ENCODE measurements at places on chromosomes 4 and X.

GRCh38 chr4:100017637-100018310, 67.7 kb upstream of the H2AZ1 start:
- DNase-seq = no peak

- no peak for DNase-seq
These were observed 210.0 kb downstream of the HS3ST1 start for GRCh38 chr4:11218692-11219091.

GRCh38 chrX:31178064-31178768, 106.4 kb upstream of the FTHL17 start:
- DNase-seq = no peak

DNA sequence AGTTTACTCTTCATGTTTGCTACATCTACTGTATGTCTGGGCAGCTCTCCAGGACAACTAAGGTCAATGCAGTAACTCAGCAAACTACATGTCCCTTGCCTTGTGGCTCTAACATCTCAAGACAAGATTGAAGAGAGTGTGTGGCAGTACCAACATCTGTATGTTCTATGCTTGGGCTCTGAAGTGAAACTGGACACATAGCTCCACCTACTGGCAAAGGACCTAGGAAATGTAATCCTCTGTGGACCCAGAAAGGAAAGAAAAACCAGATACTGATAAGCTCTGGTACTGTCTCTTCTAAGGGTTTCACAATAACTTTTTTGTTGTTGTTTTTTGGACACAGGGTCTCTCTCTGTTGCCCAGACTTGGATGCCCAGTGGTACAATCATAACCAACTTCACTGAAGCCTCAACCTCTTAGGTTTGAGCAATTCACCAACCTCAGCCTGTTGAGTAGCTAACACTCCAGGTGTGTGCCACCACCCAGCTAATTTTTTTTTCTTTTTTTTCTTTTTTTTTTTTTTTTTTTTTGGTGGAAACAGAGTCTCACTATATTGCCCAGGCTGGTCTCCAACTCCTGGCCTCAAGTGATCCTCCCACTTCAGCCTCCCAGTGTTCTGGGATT, 64.1 kb downstream of the QDPR start:
- DNase-seq = peak; percentile 7

- DNase-seq = no peak
These were observed 48.1 kb upstream of the ENPP6 start for GRCh38 chr4:184265546-184266351.

GRCh38 chrX:15242899-15243555, 26.9 kb downstream of the ASB9 start:
- DNase-seq = no peak

DNA sequence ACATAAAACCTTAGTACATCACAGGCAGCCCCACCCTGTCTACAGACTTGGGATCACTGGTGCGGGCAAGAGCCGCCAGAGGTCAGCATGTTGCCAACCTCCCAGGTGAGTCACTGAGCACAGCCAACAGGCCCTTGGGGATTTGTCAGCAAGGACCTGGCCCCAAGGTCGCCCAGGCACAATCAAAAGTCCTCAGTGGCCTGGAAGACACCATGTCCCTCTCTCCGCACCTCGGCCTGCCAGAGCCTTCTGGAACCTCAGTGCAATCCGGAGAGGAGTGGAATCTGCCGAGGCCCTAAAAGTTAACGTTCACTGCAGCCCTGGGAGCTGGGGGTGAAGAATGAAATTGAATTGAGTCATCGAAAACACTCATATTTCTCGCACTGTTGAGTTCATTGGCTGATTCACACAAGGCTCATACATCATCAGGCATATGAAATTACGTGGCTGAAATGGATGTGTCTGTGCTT, 74.3 kb downstream of the WFS1 start:
- no peak for DNase-seq

DNA sequence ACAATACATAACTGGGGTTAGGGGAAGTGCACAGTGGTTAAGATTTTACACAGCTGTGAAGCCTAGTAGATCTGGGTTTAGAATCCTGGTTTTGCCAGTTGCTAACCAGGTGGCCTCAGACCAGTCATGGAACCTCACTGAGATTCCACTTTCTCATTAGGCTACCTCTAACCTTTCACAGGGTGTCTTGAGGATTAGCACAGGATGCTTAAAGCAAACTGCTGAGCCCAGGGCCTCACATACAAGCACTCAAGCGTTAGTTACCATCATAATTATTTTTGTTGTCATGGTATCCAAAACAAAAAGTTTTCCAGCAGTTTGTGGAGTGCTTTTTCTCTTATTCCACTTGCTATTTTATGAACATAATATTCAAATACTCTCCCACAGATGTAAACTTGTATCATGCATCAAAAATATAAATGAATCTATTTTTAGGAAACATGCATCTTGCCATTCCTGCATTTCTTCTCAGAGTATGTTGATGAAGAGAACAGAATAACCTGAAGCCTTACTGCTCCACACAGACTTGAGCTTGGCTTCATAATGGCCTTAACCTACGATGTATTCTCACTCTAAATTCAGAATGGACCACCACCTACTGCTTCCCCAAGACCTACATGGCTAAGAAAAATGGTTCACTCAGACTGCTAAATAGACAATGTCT, 12.6 kb downstream of the AP1S2 start:
- DNase-seq = no peak

GRCh38 chr4:8338351-8338961, 68.9 kb downstream of the HTRA3 start:
- DNase-seq = no peak

DNA sequence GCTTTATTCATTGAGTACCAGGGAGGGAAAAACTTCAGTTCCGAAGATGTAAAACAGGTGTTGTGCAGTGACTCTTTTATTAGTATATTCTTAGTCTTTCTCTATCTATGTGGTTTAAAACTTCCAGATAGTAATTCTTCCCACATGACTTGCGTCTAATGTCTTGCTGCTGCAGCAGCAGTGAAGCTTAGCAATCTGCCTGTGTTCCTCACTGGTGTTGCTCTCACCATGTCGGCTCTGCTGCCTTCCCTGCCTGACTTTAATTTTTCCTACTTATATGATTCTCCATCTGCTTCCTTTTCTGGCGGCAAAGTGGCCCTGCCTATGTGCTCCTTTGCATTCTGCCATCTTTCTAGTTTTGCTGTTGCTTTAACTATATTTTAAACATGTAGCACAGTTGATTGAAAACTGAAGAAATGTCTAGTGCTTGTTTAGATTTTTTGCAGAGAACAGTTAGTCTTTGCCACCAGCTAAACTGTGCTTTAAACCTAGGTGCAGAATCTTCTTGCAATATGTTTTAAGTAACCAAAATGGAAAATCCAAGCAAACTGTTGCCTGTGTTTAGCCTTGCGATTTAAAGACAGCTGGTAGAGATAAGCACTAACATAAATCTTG, 1934.2 kb upstream of the IGFBP7 start:
- no peak for DNase-seq

GRCh38 chrX:121649417-121649816, 602.0 kb downstream of the GLUD2 start:
- no peak for DNase-seq

DNA sequence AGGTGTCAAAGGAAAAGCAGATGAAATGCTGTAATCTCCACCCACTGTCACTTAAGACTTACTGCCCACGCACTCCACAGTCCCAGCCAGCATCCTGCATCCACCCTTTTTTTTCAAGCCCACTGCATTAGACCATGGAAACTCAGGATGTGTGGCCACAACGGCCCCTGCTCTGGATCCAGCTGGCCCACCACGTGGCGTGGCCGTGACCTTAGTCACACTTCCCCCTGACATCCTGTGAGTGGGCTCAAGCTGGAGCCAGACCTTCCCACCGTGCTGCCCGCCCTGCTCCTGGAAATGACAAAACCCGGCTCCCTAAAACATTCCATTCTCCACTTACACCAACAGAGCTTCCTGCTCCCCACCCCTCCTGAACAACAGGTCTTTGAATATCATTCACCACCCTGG, 588.3 kb upstream of the DIPK2B start:
- no peak for DNase-seq

GRCh38 chr4:140866492-140867005, 110.4 kb upstream of the TBC1D9 start:
- no peak for DNase-seq

- DNase-seq = no peak
These were observed 75.6 kb upstream of the ETNPPL start for GRCh38 chr4:108838451-108838850.

GRCh38 chr4:4603592-4603991, 61.7 kb upstream of the STX18 start:
- no peak for DNase-seq

DNA sequence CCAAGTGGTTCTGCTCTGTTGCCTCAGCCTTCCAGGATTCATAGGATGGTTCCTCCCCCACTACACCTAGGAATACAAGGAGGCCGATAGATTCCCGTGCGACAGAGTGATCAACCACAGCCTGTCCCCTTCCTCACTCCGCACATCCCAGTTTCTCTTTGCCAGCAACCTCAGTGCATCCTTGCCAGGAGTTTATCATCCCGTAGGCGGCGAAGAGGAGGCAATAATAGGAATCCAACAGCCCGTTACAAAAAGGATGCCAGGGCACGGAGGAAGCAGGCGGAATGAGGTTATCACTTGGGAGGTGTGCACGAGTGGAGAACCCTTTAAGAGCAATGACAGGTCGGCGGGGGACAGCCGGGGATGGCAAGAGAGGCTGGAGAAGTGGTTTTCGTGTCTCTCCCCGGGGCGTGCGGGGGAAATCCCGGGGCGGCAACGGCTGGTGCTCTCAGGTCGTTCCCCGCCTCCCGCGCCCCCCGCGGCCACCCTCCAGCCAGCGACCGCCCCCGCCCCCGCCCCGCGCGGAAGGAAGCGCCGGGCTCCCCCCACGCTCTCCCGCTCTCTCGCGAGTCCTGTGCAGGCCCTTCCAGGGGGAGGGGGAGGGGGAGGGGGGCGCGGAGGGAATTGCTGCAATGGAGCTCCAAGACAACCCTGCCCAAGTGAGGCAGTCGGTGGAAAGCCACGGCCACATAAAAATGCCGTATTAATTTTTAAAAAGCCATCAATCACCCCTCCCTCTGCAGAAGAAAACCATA, 1.6 kb downstream of the PPP3CA start:
- peak; percentile 43 for DNase-seq

GRCh38 chrX:15719324-15719968, 18.6 kb upstream of the CA5B start:
- DNase-seq = no peak

DNA sequence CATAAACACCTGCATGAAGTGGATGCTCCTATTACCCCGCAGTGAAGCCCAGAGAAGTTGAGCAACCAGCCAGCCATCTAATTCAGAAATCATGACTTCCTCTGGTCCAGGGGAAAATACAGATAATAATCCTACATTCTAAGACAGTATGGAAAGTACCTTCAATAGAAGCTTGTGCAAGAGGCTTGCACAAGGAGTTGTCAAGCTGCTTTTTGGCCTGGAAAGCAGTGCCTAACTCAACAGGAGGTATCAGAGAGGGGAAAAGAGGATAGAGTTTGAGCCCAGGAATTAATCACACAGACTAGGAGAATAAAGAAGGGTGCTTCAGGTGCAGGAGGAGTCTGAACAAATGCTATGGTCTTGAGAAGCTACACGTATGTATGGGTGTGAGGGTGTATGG, 26.7 kb downstream of the TMEM192 start:
- DNase-seq = no peak

DNA sequence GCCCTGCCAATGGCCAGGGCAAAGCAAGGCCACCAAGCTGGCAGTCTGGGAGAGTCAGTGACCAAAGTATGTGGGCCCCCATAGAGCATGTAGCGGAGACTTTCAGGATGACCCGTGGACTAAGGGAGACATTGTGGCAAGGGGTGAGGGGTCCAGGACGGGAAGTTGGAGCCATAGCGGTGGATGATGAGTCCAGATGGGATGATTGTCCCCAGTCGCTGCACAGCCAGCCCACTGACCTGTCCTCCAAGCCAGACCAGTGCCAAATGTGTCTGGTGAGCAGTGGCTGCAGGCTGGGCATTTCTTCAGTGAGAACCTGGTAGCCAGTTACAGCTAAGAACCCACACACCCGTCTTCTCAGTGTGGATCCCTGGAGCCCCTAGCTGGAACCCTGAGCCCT, 34.3 kb downstream of the ZNF185 start:
- no peak for DNase-seq

DNA sequence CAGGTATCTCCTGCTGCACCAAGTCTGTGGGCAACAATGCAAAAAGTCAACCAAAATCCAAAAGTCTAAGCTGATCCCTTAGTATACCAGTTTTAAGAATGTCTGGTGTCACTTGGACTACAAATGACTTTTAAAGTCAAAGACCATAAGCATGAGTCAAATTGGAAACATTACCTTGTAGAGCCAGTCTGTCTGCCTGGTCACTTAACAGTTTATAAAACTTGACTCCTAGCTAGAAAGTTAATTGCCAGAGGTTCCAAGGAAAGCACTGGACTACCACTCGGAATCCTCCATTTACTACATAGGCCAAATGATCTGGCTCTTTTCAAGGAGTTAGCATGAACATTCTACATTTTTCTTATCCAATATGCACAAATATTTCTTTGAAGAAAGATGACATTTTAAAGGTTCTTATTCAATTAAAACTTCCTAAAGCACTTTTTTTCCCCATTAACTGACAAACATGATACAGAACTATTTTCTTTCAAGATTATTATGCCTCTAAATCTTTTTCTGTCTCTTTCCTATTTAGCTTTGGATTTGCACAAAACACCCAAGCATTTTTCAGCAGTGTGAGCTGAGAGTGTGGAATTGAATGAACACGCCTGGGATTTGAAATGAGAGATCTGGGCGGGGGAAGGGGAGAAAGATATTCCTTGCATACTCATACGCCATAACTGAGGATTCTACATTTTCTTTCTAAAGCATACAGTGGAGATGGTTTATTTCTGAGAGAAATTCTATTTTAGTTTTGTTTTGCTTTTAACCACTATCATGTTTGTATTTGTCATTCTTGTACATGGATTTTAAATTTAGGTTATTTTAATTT, 188.4 kb downstream of the SHROOM3 start:
- no peak for DNase-seq

GRCh38 chr4:121952290-121952689, 430 bp upstream of the TRPC3 start:
- no peak for DNase-seq

- DNase-seq = no peak
These were observed 150.9 kb downstream of the SLC10A7 start for GRCh38 chr4:146370841-146371240.

GRCh38 chr4:72997409-72997808, 72.1 kb downstream of the COX18 start:
- DNase-seq = no peak

- DNase-seq = no peak
These were observed 21.4 kb upstream of the USO1 start for GRCh38 chr4:75702919-75703411.

- no peak for DNase-seq
These were observed 68.2 kb upstream of the ACSL1 start for GRCh38 chr4:184893801-184894571.

DNA sequence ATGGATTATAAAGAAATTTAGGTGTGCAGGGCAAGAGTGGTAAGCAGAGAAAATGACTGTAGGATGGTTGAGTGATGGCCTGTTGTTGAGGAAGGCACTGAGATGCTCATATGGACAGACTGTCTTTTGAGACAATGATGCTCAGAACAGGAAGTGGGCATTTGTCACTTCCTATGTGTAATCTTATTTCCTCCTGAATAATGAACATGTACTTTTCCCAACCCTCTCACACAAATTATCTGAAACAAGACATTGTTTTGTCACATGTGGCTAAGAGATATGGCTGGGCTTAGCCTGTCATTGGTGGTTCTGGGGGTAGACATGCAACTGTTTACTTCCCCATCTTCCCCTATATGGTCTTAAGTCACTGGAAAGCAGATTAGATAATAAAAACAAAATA, 240.5 kb downstream of the CFAP47 start:
- no peak for DNase-seq

Data from activated T-helper 1 cell treated with Interleukin-2 at 50 U/mL for 16 hours (primary cell).